ENCODE measurements at places on chromosomes 2 and 18.
A peak's percentile ranks its signal among the peaks of the same experiment; 100 is the strongest.

DNA sequence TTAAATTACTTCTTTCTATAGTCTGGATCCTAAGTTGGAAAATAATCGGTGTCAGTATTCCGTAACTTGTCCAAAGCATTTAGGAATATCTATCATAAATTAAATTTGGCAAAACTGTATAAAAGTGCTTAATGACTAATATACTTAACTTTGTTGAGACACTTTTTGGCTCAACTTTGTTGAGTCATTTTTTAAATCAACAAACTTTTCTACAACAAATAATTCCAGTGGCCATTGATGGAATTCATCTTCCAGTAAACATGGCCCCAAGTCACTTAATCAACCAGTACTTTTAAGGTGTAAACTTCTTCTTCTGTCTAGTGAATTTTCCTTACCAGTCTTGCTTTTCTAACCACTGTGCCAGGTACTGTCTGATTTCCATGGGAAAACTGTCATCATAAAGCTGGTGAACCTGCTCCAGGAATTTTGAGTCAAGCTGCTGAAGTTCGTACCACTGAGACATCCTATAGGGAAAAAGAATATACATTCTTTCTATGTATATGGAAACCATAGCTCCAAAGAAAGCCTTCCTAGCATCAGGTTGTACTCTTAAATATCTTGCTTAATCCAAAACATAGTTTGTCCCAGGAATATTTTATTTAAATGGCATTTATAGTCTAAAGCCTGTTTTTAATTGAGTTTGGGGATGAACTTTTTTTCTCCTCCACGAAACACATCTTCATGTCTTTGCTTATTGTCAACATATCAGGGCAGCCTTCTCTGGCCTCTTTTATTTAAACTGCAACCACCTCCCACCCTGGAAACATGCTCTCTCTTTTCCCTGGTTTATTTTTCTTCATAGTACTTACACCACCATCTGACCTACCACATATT lies 4.2 kb downstream of the STAT1 start:
- DNase-seq = no peak

DNA sequence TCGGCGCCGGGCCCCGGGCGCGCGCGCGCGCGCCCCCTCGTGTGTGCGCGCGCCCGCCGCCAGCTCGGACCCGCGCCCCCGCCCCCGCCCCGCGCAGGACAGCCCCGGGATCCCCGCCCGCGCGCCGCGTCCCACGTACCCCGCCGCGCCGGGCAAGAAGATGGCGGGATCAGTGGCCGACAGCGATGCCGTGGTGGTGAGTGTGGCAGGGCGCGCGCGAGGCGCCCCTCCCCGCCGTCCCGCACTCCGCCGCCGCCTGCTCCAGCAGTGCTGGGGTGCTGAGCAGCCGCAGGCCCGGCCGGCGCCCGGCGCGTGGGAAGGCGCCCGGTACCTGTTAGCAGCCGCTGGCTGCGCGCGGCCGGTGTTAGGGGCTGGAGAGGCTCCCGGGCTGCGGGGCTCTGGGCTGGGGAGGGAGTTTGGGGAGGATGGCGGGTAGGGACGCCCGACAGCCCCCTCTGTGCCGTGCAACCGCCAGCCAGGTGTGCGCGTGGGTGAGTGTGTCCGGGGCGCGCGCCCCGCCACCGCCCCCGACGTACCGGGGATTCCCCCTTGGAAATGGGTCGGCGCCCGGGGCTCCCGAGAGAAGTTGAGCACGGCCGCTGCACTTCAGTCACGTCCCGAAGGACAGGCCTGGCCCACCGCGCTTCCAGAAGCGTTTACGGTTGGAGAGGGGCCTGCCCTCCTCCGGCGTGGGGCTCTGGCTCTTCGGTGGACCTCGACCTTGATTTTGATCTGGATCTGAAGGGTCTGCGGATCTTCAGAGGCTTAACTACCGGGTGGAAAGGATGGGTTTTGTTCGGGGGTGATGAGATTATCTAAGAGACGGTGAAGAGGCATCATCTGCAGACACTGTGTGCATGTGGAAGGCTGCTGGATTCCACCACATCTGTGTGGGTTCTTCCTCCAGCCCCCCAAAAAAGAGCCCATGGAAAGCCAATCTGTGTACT lies 697 bp downstream of the LGALSL start:
- DNase-seq = peak; percentile 18

DNA sequence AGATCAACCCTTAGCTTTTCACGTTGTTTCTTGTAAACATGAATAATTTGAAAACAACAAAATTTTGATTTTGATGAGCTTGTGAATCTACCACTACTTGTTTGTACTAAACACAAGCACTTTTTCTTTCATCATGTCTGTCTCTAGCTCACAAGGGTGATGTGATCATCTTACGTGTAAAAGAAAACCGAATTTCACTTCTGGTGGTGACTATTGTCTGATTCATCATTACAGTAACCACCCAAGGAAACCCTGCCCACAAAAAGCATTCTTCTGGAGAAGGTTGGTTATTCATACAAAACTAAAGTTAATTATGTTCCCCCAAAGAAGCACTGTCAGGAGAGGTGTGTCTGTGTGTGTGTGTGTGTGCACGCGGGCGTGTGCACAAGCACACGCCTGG lies 285.4 kb downstream of the ZNF516 start:
- DNase-seq = peak; percentile 21

DNA sequence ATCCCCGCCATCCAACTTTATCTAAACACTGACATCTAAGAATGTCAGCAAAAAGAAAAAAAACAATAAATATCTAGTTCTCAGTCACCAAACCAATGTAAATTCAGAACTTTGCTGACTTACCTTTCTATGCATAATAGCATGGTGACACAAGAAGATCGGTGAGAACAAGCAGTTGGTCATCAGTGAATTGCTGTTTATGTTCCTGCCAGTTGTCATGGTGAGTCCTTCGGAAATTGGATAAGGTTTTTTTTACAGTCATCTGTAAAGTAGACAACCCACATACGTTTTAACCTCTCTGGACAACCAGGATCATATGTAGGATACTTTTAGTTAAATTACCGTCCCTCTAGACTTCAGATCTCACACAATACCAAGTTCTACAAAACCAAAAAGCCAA lies 6.2 kb upstream of the GPR75 start:
- DNase-seq = no peak

DNA sequence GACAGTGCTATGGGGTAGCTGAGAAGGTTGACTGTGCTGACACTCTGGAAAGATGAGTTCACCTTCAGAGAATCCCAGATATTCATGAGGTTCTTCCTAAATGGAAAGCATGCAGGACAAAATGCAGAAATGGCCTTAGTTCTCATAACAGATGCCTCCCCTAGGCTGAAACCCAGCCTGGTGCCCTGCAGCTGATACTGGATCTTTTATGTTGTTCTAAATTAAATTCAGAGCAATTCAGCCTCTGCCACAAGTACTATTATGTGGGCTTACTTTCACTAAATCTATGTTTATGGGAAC lies 172.0 kb upstream of the SERPINE2 start:
- DNase-seq = no peak

DNA sequence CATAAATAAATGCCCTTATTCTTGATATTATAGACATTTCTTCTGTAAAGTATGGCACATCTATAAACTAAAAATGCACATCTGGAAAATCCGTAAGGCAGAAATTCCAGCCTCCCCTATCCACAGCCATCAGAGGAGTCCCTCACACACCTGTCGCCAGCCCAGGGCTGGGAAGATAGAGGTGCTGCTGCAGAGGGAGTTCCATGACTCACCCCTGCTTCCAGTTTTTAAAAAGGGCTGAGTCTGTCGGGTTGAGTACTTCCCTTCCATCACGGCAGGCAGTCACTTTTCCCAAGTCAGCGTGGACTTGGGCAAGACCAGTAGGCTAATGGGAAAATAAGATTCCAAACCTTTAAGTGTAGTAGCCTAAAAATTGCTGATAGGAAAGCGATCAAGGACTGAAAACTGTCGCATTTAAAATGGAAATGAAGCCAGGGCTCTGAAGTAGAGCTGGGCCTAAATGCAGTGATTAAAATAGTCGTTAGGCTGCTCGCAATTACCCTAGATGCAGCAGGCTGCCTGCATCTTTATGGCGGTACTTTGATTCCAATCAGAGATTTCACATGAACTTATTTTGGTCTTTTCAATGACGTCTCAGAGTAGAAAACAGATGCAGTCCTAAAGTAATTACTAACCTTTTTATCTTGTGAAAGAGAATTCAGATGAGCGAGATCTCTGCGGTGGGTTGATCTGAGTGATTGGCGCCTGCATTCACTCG lies 280.5 kb downstream of the AGAP1 start:
- no peak for DNase-seq

GRCh38 chr2:126891681-126892500 lies 6.8 kb upstream of the TEX51 start:
- DNase-seq = no peak

DNA sequence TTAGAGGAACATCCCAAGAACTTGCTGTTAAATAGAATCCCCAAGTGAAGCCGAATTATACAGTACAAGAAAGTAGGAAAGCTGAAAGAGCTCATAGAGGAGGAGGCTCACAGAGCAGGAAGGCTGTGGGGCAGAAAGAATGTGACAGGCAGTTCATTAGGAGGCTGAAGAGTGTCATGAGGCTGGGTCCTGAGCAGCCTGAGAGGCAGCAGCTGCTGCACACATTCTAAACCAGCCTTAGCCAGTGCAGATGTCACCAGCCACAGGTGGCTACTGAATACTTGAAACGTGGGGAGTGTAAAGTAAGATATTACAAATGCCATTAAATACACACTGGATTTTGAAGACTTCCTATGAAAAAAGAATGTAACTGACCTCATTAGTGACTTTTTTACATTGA lies 490.2 kb upstream of the KLHL29 start:
- no peak for DNase-seq

DNA sequence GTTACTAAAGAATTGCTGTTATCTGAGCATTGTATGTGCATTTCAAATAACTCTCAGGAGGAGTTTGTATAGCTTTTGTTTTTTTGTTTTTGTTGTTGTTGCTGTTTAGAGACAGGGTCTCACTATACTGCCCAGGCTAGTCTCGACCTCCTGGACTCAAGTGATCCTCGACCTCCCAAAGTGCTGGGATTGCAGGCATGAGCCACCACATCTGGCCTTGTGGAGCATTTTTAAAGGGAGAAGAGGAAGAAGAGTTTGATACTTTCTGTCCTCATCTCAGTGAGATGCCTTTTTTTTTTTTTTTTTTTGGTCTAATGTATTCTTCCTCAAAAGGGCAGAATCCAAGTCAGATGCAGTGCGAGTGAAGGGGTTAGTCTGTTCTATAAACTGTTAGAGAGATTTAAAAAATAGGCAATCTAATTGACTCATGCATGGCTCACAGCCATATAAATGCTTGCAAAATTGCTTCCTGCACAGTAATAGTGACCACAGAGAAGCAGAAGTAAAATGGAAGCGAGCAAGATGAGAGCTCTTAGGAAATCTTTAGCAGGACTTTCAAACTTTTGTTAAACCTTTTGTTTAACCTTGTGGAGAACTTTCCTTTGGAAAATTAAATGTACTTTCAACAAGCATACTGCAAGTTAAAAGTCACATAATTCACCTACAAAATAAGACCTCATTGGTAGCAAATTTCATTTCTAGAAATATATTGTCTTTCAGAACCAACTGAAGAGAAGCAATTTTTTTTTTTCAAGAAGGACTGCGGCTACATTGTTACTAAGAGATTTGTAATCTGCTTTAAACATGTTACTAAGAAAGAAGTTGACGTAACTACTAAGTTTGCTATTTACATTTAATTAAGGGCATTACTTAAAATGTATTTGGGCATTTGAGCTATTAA lies 52.3 kb upstream of the ROCK1 start:
- no peak for DNase-seq

DNA sequence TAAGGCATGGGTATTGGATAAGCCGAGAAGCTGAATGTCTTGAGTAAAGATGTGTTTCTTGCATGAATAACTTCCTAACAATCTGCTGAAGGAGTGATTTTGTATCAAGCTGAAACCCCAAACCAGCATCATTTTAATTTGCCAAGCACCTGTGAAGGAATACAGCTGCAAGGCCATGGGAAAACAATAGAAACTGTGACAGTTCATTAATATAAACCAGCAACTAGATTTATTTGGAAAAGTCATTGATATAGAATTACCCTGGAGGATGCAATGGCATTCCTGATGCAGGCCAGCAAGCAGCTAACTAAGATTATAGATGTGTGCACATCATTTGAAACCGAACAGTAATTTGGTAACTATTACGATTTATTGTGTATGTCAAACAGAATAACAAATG lies 155.7 kb upstream of the TCF4 start:
- DNase-seq = no peak

DNA sequence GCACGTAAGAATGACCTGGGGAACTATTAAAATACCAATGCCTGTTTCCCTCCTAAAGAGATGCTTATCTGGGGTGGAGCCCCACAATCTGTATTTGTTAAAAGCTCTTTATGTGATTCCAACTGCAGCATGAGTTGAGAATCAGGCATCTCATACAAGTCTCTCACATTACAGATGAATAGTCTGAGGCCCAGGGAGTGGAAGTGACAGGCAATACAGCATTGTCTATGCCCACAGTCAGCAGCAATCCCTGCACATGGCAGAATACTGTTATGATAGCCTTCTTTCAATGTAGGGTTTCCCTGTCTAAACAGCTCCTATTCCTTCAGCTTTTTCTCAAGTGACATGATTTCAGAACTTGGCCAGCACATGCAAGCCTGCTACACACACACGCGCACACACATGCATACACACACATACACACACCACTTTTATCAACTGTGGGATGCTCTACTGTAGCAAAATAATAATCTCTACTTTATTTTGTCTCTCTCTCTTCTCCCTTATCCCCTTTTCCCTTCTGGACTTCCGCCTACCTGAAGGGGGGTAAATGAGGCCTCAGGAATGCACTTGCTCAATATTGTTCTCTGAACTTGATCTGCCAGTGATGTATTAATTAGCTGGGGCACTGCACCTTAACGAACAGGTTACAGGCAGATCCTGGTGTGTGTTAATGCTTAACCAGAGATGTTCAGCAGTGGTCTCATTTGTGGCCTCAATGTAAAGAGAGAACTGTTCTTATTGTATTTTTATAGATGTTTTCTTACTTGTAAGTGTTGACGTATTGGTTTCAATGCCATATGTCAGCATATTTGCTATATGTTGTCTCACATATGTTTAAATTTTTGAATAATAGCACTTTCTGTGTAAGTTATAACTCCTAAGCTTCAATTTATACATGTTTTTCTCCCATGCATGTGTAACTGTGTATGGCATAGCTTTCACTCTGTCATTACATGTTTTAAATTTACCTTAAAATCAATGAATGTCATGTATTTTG lies 116.0 kb downstream of the SETBP1 start:
- DNase-seq = no peak

GRCh38 chr2:147204102-147204501 lies 640.7 kb upstream of the ACVR2A start:
- DNase-seq = no peak
